Activated CD4-positive, alpha-beta T cell treated with anti-CD3 and anti-CD28 coated beads for 24 hours (primary cell): ENCODE measurements at places on chromosomes 2 and 18.

- no peak for DNase-seq
These were observed 79.4 kb downstream of the MAIP1 start for GRCh38 chr2:200034816-200035215.

DNA sequence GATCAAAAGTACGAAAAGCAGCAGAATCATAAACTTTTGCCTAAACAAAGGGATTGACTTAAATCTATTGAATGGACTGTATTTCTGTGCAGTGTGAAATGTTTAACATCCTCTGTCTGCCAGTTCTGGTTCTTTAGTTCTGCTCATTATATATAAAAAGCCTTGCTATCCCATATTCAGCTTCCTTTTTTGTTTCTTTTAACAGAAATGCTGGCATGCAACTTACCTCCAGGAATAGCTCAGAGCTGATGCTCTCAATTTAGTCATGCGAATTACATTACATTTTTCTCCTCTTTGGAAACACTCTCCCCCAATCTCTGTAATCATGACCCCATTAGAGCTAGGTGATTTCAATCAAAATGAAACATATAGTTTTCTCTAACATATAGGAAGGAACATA, 73.6 kb downstream of the SPHKAP start:
- DNase-seq, result no peak

GRCh38 chr2:152083202-152083875, 15.5 kb downstream of the CACNB4 start:
- DNase-seq, result no peak

DNA sequence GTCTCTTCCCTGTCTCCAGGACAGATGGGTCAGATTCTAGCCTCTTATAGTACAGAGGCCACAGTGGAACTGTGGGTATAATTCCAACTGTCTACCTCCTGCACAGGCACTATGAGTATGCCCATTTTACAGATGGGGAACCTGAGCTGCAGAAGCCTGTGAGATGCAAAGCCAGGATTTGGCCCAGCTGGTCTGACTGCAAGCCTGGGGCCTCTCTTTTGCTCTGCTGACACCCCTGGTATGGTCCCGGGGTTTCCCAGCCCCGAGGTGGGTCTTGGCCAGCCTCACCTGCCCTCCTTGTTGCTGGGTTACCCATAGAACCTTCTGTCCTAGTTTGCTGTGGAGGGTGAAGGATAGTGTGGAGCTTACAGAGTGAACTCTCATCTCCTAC, 9.8 kb downstream of the HS6ST1 start:
- no peak for DNase-seq

DNA sequence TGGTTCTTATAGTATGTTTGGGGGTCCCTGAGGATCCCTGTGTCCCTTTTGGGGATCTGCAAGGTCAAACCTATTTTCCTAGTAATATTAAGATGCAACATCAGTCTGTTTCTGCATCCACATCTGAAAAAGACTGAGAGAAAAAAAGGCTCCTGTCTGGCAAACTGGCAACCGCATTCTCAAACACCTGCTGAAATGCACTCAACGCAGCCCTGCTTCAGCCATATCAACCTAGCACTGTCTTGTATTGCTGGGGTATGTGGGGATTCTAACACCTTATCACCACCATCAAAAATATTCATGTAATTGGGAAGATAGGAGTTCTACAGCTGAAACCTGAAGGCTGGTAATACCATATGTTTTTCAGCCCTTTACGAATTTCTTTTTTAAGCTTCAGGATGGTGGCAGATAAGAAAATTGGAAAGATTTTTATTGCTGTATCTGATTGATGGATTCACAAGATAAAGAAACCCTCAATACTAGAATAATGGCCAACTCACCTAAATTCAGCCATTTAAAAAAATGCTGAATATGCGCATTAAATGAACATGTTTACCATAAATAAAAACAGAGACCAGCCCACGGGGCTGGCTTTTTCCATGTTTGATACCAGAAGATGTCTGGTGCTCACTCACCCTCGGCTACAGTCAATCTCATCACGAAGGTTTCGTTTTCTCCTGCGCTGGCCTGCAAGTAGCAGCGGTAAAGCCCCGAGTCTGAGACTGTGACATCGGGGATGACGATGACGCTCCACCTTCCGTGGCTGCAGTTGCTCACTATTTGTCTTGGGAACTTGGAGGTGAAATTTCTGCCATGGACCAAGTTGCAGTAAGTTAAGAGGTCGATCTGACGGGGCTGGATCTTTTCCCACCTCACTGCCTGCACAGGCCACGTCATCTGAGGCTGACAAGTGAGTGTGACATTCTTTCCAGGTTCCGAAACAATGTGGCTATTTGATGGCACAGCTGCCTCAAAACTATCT, 52.3 kb downstream of the CD226 start:
- DNase-seq, result no peak

GRCh38 chr2:67652679-67653078, 255.5 kb downstream of the ETAA1 start:
- no peak for DNase-seq
